ENCODE measurements at places on chromosomes 7 and 10. TPM values are rescaled to one million over a fixed set of nuclear protein-coding genes. Genes with fewer than 3 reads are reported as not detected.

- no peak overlapping the region for H3K4me3 ChIP-seq
- H3K27me3 ChIP-seq = no peaks in the 10 kb centered on the region
- no peak overlapping the region for H3K27ac ChIP-seq
- DNase-seq = no peak
- H3K36me3 ChIP-seq = peaks cover 1% of the 10 kb centered on the region
- H3K4me1 ChIP-seq = no peaks in the 10 kb centered on the region
These were observed 139.9 kb downstream of the COL28A1 start for GRCh38 chr7:7395785-7396184.

DNA sequence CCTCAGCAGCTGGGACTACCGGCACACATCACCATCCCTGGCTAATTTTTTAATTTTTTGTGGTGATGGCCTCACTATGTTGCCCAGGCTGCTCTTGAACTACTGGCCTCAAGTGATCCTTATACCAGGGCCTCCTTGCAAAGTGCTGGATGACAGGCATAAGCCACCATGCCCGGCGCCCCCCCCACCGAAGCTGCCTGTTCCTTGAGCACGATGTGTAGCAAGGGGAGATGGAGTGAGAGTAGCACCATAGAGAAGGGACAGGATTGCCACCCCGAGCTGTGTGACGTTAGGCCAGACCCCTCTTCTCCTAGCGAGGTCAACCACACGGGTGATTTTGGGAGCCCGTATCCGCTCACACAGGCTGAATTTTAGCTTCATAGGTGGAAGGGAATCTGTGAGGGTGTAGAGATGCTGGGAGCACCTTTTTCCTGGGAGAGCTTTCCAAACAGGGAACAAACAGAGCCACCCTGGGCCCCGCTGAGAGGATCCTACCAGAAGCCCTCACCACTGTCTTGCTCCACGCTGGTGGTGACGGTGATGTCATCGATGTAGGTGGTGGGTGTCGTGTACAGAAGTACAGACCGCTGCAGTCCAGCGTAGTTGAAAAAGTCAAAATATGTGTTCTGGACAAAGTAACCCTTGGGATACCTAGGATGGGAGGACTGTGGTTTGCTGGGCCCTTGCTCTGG, 3.0 kb downstream of the GUSB start:
- no peak for DNase-seq
- H3K4me3 ChIP-seq = no peak overlapping the region
- no peak overlapping the region for H3K27ac ChIP-seq

DNA sequence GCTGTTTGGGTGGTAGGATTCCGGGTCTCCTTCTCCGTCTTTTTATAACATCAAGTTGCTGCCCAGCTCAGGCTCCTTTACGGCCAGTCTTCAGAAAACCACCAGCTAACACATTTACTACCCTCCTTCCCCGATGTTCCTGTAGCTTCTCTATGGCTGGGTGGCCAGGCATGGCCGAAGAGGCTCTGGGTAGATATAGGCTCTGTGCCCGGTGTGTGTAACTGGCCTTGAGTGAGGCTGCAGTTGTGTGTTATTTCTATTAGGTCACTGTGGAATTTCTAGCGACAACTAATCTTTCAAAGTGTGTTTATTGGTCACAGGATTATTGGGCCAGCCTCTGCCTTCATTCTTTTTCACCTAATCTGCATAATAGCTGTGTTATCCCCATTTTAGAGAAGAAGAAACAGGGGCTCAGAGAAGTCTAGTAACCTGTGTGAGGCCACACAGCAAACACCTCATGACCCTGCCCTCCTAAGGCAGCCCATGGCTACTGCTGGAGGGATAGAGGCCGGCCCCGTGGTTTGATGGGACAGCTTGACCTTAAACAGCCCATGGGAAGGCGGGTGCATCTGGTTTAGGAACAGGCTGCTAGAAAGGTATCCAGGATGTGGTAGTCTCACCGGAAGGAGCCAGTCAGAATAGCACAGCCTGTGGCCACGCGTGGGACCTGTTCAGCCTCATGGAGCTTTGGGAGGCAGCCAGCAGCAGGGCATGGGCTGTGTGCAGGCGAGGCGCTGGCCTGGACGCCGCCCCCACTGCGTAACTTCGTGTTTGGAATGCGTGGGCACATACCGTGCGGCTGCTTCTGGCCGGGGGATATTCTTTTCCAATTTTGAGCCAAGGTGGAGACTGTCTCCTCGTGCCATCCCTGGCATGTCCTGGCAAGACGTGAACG, 29.7 kb downstream of the HTRA1 start:
- DNase-seq = no peak
- H3K27ac ChIP-seq = no peak overlapping the region
- H3K36me3 ChIP-seq = no peaks in the 10 kb centered on the region
- H3K4me1 ChIP-seq = peaks cover 45% of the 10 kb centered on the region

DNA sequence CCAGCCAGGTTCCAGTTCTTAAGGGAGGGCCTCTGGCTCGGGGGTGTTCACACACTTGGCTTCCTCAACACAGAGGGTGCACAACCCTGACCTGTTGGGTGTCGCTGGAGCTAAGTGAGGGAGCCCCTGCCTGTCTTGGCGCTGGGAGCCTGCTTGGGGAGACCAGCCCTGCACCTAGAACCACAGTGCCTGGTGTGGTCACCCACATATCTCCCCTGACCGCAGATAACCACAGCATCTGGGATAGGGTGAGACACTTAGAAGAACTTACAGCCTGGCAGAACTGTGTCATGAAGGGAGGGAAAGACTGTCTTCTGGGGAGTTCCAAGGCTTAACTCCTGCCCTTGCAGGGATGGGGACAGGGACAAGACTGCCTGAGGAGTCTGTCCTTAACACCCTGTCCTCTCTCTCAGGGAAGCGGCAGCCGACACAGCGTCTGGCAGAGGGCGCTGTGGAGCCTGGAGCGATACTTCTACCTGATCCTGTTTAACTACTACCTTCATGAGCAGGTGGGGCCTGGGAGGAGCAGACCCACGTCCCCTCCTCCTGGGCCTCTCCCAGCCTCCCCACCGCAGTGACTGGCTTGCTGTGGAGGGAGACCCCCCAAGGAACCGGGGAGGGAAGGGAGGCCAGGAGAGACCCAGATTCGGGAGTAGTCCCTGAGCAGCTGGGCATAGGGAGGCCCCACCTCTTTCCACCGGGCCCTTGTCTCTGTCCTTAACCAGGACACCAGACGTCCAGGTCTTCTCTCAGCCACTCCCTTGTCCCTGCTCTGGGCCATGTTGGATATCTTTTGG, 59.0 kb downstream of the PALD1 start:
- H3K27me3 ChIP-seq = peaks cover 6% of the 10 kb centered on the region
- DNase-seq = no peak
- no peaks in the 10 kb centered on the region for H3K4me1 ChIP-seq
- no peak overlapping the region for H3K27ac ChIP-seq
- no peak overlapping the region for H3K4me3 ChIP-seq
- no peaks in the 10 kb centered on the region for H3K36me3 ChIP-seq

DNA sequence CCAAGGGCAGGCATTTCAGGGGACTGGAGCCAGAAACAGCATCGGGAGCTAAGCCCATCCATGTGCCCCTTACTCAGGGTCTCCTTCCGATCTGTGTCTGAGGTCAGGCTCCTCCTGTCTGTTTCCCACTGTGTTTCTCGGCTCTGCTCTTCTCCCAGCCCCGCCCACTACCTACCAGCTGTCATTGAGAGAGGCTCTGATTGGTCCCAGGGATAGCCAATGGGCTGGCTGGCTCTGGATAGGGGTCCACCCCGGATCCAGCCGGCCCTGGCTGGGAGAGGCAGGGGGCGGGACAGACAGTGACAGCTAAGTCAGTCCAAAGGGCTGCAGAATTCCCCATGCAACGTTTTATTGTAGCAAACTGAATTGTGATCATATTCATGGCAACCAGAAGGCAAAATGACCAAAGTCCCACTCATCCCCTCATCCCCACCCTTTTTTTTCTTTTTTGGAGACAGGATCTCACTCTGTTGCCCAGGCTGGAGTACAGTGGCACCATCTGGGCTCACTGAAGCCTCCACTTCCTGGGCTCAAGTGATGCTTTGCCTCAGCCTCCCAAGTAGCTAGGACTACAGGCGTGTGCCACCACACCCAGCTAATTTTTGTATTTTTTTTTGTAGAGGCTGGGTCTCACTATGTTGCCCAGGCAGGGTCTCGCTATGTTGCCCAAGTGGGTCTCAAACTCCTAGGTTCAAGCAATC, 76.3 kb downstream of the CLIP2 start:
- peaks cover 18% of the 10 kb centered on the region for H3K36me3 ChIP-seq
- H3K4me1 ChIP-seq = no peaks in the 10 kb centered on the region
- H3K4me3 ChIP-seq = no peak overlapping the region
- H3K27ac ChIP-seq = no peak overlapping the region

GRCh38 chr10:54131833-54132232, 669.2 kb downstream of the PCDH15 start:
- H3K36me3 ChIP-seq = peaks cover 23% of the 10 kb centered on the region
- no peak overlapping the region for H3K27ac ChIP-seq
- no peak for DNase-seq

The MSMB gene
- not detected for total RNA-seq

DNA sequence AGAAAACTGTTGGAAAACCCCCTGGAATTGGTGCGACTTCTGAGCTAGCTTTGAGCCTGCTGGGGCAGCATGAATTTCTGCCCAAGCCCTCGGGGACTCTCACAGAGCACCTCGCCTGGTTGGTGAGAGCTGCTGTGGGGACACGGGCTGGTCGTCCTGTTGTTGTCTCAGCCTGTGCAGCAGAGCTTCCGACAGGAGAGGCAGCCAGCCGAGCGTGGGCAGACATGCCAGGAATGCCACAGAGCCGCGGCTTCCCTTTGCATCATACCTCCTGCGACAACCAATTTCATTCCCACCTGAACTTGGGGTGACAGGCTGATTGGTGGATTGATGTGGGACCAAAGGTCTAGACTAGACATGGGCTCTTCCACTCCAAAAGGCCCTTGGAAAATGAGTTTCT, 60.2 kb upstream of the NRBF2 start:
- DNase-seq = no peak
- no peaks in the 10 kb centered on the region for H3K36me3 ChIP-seq
- peaks cover 37% of the 10 kb centered on the region for H3K27me3 ChIP-seq
- H3K27ac ChIP-seq = no peak overlapping the region
- H3K4me3 ChIP-seq = no peak overlapping the region

- no peak overlapping the region for H3K27ac ChIP-seq
- no peaks in the 10 kb centered on the region for H3K36me3 ChIP-seq
- H3K4me3 ChIP-seq = no peak overlapping the region
- H3K4me1 ChIP-seq = peaks cover 23% of the 10 kb centered on the region
- no peak for DNase-seq
- H3K27me3 ChIP-seq = no peaks in the 10 kb centered on the region
These were observed 223.5 kb upstream of the PHYHIPL start for GRCh38 chr10:58952747-58953466.

The SLC29A4 gene
- 33.9 TPM for total RNA-seq

The EZH2 gene
- total RNA-seq = 28.6 TPM

DNA sequence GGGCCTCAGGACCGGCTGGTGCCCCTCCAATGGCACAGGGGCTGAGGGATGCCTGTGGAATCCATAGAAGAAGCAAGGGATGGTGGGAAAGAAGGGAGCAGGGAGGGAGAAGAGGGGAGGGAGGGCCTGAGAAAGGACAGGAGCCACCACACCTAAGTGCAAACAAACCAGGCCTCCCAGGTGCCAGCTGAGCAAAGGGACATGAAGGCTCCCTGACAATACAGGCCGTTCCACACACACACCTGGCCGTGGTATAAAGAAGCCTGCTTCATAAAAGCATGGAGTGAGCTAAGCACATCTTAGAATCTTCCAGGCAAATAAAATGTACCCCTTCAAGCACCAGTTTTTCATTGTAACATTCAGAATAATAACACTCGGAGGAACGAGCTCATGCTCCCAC, 54.0 kb downstream of the OAT start:
- peaks cover under 1% of the 10 kb centered on the region for H3K36me3 ChIP-seq
- no peak overlapping the region for H3K4me3 ChIP-seq
- no peak for DNase-seq
- H3K27ac ChIP-seq = no peak overlapping the region
- peaks cover 7% of the 10 kb centered on the region for H3K4me1 ChIP-seq
- H3K27me3 ChIP-seq = peaks cover 3% of the 10 kb centered on the region

DNA sequence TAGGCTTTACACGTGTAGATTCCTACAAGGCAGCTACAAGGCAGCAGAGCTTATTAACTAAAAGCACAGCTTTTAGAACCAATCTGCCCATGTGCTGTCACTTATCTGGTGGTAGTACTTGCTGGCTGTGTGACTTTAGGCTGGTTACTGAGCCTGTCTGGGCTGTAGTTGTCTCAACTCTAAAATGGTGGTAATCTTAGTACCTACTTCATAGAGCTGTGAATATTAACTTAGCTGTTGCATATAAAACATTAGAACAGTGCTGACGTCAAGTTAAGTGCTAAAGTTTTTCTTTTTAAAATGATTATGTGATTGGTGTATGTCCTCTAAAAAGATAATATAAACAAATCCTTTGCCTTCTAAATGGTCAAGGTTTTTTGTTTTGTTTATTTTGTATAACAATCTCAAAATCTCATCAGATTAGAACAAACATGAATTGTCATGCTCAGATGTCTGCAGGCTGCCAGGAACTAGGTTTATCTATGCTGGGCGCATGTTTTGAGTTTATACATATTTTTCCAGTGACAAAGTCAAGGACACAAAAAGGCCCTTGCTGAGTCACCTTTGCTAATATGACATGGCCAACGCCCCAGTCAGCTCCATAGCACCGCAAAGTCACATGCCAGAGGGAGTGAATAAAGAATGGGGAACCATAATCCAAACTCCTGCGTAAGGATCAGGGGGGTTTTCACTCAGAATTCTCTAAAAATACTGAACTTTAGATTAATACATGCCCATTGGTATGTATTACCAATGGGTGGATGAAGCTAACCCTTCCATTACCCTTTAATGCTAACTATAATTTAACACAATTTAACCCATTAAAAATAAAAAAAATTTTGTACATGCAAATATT, 39.8 kb upstream of the ARL4A start:
- H3K27me3 ChIP-seq = no peaks in the 10 kb centered on the region
- H3K4me3 ChIP-seq = no peak overlapping the region
- DNase-seq = no peak
- H3K36me3 ChIP-seq = no peaks in the 10 kb centered on the region
- peaks cover 48% of the 10 kb centered on the region for H3K4me1 ChIP-seq
- H3K27ac ChIP-seq = peak overlapping the region; percentile 53

The TAC1 gene
- total RNA-seq = 0.36 TPM

The TSPAN15 gene
- 20.9 TPM for total RNA-seq

DNA sequence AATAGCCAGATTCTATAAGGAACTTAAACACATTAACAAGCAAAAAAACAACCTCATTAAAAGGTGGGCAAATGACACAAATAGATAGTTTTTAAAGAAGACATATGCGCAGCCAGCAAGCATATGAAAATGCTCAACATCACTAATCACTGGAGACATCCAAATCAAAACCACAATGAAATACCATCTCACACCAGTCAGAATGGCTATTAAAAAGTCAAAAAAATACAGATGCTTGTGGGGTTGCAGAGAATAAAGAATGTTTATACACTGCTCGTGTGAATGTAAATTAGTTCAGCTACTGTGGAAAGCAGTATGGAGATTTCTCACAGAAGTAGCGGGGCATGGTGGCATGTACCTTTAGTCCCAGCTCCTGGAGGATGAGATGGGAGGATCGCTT, 164.0 kb downstream of the CHRM2 start:
- no peak overlapping the region for H3K27ac ChIP-seq
- no peaks in the 10 kb centered on the region for H3K36me3 ChIP-seq

The TMEM229A gene
- 0.59 TPM for total RNA-seq

GRCh38 chr10:14074062-14074884, 256.5 kb downstream of the FRMD4A start:
- H3K4me3 ChIP-seq = peak overlapping the region; percentile 28
- peaks cover 2% of the 10 kb centered on the region for H3K27me3 ChIP-seq
- peak overlapping the region; percentile 76 for H3K27ac ChIP-seq
- H3K4me1 ChIP-seq = peaks cover 36% of the 10 kb centered on the region
- DNase-seq = peak; percentile 82
- peaks cover 2% of the 10 kb centered on the region for H3K36me3 ChIP-seq

The HOXA11 gene
- 3.3 TPM for total RNA-seq

GRCh38 chr10:50431133-50431532, 179.8 kb upstream of the ASAH2 start:
- H3K27ac ChIP-seq = no peak overlapping the region
- no peaks in the 10 kb centered on the region for H3K27me3 ChIP-seq
- no peak for DNase-seq
- no peak overlapping the region for H3K4me3 ChIP-seq

Data from mesothelial cell of epicardium (in vitro differentiated cells).